ENCODE measurements at places on chromosomes 12 and 14. TPM values are rescaled to one million over a fixed set of nuclear protein-coding genes. Genes with fewer than 3 reads are reported as not detected.

GRCh38 chr12:66025477-66025876, 105.1 kb downstream of the LLPH start:
- H3K27ac ChIP-seq = no peak overlapping the region
- no peaks in the 10 kb centered on the region for H3K4me1 ChIP-seq
- DNase-seq = peak; percentile 17
- no peak overlapping the region for H3K4me3 ChIP-seq

DNA sequence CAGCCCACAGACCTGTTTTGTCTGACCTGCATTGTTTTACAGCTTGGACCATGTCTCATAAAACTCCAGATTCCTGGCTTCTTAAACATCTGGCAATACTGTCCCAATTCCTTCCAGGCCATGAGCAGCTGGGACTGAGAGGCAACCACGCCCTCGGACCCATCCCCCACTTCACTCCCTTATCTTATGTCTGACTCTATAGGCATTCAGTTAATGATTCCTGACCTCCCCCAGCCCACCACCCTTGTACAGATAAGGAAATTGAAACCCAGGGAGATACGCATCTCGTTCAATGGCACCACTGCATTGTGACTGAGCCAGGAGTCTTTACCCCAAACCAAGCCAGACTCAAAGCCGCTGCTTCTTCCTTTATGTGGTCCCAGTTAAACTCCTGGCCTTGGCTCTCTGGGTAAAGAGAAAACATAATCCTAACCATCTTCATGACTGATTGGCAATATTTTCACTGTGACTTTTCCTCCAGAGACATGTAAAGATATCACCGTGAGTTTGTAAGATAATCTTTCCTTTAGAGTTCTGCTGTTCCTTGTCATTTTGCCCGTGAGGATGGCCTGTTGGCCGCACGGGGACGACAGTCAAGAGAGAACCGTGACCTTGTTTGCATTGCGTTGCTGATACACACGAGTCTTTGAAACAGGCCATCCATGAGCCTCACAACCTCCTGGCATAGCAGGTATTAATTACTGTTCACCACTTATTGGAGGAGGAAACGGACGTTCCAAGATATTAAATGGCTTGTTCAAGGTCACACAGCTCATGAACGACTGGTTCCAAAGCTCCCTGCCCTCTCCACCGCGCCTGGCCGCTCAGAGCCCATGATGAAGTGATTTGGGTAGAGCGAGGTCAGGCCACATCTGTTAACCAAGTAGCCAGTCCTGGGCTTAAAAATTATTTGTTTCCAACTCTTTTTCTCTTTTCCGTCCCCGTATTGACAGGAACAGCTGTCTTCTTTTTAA, 39.4 kb downstream of the MAP1LC3B2 start:
- no peaks in the 10 kb centered on the region for H3K36me3 ChIP-seq
- H3K4me1 ChIP-seq = peaks cover 25% of the 10 kb centered on the region
- peak overlapping the region; percentile 86 for H3K27ac ChIP-seq
- peak overlapping the region; percentile 53 for H3K4me3 ChIP-seq
- DNase-seq = no peak

DNA sequence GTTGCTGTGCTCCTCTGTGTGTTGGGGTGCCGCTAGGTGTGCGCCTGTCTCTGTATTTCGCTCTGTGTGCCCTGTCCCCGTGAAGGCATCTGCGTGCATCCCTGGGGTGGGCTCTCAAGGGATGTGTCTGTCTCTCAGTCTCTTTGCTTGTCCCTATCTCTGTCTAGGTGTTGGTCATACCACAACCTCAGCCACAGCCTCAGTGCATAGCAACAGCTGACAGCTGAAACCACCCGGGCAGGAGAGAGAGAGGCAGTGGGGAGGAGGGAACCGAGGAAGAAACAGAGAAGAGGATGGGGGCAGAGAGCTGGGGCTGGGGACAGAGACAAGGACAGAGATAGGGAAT, 953 bp upstream of the NXPH4 start:
- no peaks in the 10 kb centered on the region for H3K36me3 ChIP-seq
- H3K4me1 ChIP-seq = peaks cover 55% of the 10 kb centered on the region
- no peak overlapping the region for H3K4me3 ChIP-seq
- no peak overlapping the region for H3K27ac ChIP-seq

The P3H3 gene
- 30.6 TPM for total RNA-seq

GRCh38 chr12:81705586-81705985, 53.6 kb downstream of the PPFIA2 start:
- no peak overlapping the region for H3K4me3 ChIP-seq
- no peaks in the 10 kb centered on the region for H3K4me1 ChIP-seq
- DNase-seq = no peak
- H3K27ac ChIP-seq = no peak overlapping the region
- H3K27me3 ChIP-seq = no peaks in the 10 kb centered on the region
- no peaks in the 10 kb centered on the region for H3K36me3 ChIP-seq

The RNFT2 gene
- 0.63 TPM for total RNA-seq

- DNase-seq = no peak
- no peak overlapping the region for H3K4me3 ChIP-seq
- H3K36me3 ChIP-seq = no peaks in the 10 kb centered on the region
Measured at GRCh38 chr12:41619705-41620104, 431.6 kb downstream of the PDZRN4 start.

DNA sequence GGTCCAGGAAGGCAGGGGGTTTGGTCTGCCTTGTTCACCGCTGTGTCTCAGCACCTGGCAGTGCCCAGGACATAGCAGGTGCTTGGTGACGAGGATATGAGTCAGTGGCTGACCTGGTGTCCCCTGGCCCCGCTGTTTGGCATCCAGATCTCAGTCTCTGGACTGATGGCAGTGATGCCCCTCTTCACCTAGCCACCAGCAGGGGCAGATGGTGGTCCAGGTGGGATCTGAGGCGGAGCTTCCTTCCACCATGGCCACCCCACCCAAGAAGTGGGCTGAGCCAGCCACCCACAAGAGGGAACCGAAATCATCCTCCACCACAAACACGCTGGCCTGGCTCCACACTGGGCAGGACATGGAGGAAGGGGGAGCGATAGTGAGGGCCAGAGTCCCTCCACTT, 16.1 kb upstream of the SH2B3 start:
- no peaks in the 10 kb centered on the region for H3K36me3 ChIP-seq
- H3K4me3 ChIP-seq = no peak overlapping the region
- no peak overlapping the region for H3K27ac ChIP-seq
- H3K27me3 ChIP-seq = no peaks in the 10 kb centered on the region
